GM19239 (cell line): ENCODE measurements at places on chromosomes 7 and 10.

- DNase-seq: no peak
These were observed 344.3 kb downstream of the GLRX3 start for GRCh38 chr10:130480491-130480890.

DNA sequence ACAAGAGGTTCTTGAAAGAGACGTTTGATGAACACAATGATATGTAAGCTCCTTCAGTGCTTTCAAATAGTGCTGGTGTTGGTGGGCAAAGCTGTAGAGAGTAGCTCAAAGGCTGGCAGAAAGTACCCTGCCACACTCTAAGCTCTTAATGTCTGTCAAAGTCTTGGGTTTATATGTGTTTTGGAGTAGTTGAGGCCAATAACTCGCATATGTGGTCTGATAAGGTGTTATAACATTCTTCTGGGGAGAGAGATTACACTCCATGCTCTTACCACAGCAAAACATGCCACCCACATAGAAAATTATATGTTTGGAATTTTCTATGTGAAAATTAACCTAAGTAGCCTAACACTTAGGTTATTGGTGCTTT lies 30.8 kb upstream of the NME8 start:
- no peak for DNase-seq

DNA sequence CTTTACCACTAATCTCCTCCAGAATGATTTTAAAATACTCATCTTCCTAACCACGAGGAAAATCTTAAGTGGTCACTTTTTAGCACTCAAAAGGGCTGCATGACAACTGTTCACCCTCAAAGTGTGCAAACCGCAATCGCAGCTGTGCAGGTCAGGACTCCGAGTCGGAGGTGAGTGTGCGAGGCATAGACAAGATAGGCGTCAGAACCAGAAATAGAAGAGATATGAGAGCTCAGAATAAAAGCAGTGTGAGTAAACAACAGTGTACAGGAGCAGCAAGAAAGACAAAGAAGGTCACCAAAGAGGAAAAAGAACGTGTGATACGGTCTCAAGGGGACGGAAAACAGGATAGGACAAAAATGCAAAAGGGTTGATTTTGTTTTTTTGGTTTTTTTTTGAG lies 17.5 kb upstream of the ENO4 start:
- no peak for DNase-seq

- DNase-seq: no peak
These were observed 145.9 kb upstream of the EGR2 start for GRCh38 chr10:62961951-62962523.
